CD4-positive, alpha-beta T cell treated with Interleukin-1 beta for 1 hour (primary cell): ENCODE measurements at places on chromosomes 7 and 10.

- no peak for DNase-seq
Measured at GRCh38 chr7:112965506-112965905, 121.1 kb downstream of the GPR85 start.

GRCh38 chr10:104274762-104275721, 6.1 kb downstream of the GSTO2 start:
- peak; percentile 37 for DNase-seq

- DNase-seq = no peak
Measured at GRCh38 chr10:43318456-43318855, 51.6 kb upstream of the RASGEF1A start.

DNA sequence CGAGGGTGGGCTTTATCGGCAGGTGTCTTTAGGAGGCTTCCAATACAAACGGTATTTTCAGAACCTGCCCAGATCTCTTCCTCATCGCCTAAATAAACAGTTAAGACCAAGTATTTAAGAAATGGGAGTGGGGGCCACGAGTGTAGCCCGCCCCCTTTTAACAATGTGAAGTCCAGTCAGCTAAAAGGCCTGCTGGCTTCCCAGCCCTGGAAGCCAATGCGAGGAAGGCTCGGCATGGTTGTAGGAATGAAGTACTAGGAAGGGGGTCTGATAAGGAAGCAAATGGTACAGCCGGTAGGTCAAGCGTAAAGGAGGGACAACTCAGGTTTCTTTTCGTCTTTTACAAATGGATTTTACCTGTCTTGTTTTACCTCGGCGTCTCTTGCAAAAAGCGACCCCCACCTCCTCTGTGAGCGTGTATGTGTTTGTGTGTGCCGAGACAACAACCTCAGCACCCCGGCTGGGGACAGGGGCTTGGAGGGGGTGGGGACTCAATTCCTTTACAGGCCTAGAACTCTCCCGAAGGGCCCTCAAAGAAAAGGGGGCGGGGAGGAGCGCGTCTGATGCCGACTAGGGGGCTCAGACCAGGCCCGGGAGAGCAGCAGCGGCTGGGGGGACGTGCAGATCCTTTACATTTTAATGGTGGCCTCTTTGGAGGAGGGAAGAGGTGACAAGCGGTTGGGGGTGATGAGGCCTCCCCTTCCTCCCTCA, 147.6 kb downstream of the GPR85 start:
- peak; percentile 24 for DNase-seq

DNA sequence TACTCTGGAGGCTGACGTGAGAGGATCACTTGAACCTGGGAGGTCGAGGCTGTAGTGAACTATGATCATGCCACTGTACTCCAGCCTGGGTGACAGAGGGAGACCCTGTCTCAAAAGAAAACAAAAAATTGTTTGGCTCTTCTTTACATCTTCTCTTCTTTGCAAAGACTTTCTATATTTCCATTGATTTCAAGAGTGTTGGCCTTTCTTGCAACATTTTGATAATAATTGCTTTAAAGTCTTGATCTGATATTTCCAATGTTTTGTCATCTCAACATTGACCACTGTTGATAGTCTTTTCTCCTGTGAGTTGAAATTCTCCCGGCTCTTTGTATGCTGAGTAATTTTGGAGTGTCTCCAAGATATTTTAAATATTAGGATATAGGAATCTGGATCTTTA, 17.8 kb upstream of the CLDN4 start:
- no peak for DNase-seq

- peak; percentile 22 for DNase-seq
Measured at GRCh38 chr10:27783660-27784059, 38.0 kb upstream of the MKX start.

DNA sequence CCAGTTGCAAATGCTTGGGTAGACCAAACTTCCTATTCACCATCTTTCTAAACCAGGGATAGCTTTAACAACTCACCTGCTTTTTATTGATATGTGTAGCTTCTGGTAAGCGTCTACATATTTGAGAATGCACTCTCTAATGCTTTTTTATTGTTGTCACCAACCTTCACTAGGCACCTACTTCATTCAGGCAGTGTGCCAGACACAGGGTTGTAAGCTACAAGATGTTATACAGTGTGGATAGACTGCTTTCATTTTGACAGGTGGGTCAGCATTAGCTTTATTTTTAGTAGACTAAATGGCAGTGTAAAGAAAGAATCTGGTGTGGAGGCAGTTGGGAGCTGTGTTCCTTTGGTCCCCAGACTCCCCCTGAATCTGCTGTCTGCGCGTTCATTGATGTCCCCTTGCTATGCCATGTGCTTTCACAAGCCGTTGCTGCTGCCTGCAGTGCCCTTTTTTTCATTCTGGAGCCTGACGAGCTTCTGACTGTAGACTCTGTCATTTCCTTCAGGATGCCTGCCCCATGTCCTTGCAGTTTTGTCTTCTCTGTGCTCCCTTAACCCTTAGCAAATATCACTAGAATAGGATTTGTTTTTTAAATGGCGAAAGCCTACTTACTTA, 32.1 kb downstream of the NRF1 start:
- DNase-seq = no peak

- DNase-seq = no peak
Measured at GRCh38 chr10:132712743-132713142, 73.2 kb downstream of the NKX6-2 start.

GRCh38 chr10:130395248-130395936, 259.2 kb downstream of the GLRX3 start:
- DNase-seq = no peak

- DNase-seq = no peak
Measured at GRCh38 chr7:124257638-124258308, 224.9 kb upstream of the TMEM229A start.

DNA sequence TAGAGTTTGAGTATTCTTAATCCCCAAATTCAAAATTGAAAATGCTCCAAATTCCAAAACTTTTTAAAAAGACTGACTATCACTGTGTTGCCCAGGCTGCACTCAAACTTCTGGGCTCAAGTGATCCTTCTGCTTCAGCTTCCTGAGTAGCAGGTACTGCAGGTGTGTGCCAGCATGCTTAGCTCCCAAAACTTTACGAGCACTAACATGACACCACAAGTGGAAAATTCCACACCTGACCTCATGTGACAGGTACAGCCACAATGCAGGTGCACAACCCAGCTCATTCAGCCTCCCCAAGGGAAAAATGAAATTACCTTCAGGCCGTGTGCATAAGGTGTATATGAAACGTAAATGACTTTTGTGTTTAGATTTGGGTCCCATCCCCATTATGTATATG, 16.5 kb downstream of the CDC123 start:
- no peak for DNase-seq

DNA sequence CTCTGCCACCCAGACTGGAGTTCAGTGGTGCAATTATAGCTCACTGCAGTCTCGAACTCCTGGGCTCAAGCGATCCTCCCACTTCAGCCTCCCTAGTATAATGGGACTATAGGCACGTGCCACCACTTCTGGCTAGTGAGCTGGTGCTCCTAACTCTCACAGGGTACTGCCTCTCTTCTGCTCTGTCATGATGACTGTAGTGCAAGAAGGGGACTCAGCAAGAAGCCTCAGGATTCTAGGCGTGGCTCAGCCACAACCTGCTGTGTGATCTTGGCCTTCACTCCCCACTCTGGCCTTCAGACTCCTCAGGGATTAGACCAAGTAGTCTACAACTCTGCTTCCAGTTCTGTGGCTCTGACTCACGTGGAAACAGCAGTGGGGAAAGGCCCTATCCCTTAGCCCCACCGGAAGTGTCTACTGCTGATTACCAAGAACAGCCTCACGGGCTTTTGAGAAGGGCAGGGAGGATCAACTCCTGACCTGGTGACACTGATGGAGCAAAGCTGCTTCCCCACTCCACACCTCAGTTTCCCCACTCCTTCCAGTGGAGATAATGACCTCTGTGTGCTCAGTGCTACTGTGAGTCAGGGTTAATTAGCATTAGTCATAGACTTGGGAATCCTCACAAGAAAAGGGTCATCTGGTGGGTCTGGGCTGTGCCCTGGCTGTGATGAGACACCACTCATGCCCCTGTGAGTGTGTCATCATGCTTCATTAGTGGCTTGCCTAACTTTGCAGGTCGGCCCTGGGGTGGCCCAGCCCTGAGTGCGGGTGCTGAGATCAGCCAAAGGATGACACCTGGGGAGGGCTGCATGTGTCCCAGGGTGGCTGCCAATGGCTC, 41.1 kb downstream of the ZC3HC1 start:
- DNase-seq = no peak

DNA sequence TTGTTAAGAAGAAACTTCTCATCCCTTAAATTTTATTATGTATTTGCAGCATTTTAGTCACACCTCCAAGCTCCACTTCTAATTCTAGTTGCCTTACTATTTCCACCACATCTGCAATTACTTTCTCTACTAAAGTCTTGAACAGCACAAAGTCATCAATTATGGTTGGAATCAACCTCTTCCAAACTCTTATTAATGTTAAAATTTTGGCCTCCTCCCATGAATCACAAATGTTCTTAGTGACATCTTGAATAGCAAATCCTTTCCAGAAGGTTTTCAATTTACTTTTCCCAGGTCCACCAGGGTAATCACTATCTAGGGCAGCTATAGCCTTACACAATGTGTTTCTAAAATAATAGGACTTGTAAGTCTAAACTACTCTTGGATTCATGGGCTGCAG, 126.3 kb upstream of the POM121L12 start:
- no peak for DNase-seq

DNA sequence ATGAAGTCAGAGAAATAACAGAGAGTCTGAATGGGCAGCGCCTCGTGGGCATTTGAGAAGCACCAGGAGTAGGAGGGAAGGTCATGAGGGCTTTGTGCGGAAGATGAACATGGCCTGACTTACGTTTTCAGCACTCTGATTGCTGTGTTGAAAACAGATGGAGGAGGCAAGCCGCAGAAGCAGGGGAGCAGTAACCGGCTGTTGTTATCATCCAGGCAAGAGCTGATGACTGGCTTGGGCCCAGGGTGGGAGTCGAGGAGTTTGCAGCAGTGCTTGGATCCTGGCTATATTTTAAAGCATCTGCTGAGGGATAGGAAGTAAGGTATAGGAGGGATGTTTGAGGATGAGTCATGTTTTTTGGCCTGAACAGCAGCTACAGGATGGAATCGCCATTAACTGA, 12.7 kb upstream of the PDLIM1 start:
- no peak for DNase-seq

- DNase-seq = no peak
Measured at GRCh38 chr7:25726781-25727311, 425.2 kb upstream of the NFE2L3 start.

DNA sequence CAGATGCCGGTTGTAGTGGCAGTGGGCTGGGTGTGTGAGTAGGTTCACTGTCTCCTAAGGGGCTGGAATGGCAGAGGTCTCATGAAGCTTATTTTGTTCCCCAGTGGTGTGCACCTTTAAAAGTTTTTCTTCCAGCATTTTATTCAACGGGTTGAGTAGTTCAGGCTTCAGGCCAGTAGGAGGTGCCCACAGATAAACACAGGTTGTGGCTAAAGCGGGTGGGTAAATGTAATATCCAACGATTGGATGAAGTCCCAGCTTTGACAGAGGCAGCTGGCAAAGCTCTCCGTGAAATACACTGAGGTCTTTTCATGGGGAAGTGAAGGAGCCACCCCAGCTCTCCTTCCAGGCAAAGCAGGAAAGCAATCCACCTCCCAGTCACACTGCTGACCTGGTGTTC, 339.8 kb upstream of the LRRTM3 start:
- no peak for DNase-seq

DNA sequence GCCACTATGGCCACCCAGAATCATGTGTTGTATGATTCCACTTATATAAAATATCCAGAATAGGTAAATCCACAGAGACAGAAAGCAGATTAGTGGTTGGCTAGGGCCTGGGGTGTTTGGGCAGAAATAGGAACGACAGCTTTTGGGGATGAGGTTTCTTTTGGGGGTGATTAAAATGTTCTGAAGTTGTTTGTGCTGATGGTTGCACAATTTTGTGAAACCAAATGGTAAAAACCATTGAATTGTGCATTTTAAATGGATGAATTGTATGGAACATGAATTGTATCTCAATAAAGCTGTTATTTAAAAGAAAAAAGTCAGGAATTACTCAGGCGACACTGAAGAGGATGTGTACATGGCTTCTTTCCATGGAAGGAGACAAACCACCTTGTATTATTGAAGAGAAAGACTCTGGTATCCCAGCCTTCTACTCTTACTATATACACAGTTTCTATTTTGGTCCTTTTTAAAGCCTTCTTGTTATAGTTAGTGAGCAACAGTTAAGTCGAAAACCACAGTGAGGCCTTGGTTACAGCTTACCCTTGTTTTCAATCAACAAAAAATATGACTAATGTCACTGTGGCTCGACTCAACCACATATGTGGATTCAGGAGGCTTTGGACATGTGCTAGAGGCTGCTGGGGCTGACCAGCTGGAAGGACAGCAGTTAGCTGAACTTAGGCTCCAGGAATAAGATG, 57.1 kb upstream of the KMT2E start:
- DNase-seq = peak; percentile 48

- no peak for DNase-seq
Measured at GRCh38 chr7:101859411-101860106, 42.1 kb downstream of the CUX1 start.

DNA sequence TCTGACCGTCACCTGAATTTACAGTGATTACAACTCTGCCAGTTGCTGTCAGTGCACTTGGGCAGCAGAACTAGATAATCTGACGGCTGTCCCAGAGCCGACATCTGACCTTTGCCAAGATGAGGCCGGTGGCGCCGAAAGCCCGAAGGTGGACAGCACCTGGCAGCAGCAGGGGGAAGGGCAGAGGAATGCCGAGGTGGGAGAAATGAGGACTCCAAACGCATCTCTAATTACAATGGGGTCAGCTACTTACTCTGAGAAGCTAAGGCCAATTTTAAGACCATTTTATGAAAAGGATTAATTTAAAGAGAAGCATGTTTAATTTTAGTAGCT, 33.8 kb downstream of the TRIM8 start:
- no peak for DNase-seq

GRCh38 chr10:33571616-33572015, 237.1 kb upstream of the NRP1 start:
- DNase-seq = no peak

- no peak for DNase-seq
Measured at GRCh38 chr7:33634606-33635005, 270.7 kb upstream of the BMPER start.

- peak; percentile 86 for DNase-seq
Measured at GRCh38 chr7:158818325-158819213, 10.7 kb downstream of the ESYT2 start.

DNA sequence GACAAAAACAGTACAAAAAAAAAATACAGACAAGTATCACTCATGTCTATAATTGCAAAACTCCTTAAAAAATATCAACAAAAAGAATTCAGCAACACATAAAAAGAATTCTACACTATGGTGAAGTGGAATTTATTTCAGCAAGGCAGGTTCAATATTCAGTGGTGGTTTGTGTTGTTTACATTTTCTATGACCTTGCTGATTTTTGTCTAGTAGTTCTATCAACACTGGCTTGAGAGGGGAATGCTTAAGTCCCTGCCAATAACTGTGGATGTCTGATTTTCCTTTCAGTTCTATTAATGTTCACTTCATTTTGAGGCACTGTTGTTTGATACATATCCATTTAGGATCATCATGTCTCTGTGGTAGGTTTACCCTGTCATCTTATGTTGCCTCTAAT, 58.5 kb downstream of the CADPS2 start:
- DNase-seq = no peak
